ENCODE measurements at places on chromosomes 6 and 20.

DNA sequence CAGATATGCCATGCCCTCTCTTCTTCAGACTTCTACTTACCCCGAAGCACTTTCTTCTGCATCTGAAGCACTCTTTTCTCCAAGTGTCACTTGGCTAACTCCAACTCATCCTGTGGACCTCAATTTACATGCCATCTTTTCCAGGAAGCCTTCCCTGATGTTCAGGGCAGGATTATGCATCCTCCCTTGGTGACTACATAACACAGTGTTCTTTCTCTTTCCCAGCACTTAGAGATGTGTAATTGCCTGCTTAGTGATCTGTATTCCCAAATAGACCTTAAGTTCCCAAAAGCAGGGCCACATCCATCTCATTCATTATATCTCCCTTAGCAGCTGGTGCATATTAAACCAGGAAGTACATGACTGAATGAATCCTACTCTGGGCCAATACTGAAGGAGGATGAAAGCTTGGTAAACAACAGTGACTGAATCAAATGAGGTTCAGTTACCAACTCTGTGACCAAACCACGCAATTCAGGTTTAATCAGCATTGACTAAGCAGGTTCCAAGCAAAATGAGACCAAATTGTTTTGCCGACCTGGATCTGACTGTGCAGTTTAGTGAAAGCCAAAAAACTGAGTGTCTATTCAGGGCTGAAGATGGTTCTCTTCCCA, 121.4 kb upstream of the TCF21 start:
- no peak for DNase-seq

DNA sequence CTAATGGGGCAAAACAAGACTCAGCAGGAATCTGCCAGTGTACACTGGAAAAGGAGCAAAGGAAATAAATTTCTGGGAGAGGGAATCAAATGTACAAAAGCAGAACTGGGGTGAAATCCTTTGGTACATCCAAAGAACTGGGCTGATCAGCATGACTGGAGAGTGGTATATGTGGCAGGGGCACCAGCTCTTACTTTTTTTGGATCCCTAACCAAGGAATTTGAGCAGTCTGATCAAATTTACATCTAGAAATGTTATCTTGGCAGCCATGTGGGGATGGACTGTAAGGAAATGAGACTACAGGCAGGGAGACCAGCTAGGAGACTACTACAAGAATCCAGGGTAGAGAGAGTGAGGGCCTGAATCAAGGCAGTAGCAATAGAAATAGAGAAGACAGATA, 1.2 kb upstream of the ZSCAN31 start:
- no peak for DNase-seq

- DNase-seq, result no peak
Measured at GRCh38 chr6:13004601-13005000, 288.0 kb downstream of the PHACTR1 start.

DNA sequence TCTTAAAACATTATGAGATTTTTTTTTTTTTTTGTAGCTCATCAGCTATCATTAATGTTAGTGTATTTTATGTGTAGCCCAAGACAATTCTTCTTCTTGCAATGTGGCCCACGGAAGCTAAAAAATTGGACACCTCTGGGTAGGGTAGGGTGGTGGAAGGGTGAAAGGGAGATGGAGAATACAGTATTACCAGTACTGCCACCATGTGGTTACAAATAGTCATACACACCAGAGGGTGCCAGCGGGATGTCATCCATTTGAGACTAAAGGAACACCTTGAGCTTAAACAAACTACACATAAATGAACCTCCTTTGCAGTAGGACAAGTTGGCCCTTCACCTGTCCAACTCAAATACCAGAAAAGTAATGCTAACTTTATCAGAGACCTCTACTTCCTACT, 601.9 kb downstream of the HTR1B start:
- no peak for DNase-seq

GRCh38 chr6:8839626-8840025, 404.3 kb upstream of the SLC35B3 start:
- DNase-seq, result no peak

GRCh38 chr6:166848979-166849748, 107.2 kb downstream of the RNASET2 start:
- no peak for DNase-seq

DNA sequence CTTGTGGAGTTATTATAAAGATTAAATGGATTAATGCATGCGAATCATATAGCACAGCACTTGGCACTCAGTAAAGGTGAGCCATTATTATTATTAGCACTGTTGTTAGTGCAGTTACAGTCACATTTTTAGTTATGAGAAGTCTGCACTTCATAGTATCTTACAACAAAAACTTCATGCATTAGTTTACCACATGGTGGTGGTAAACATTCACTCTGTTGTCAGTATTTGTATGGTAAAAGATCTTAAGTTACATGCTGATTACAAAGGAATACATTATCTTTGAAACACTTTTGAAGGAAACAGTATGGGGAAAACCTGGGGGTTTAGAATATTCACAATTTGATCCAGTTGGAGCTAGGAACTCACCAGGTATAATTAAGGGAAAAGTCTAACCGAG, 20.8 kb downstream of the TMEM14A start:
- no peak for DNase-seq

GRCh38 chr20:24787071-24787470, 162.0 kb upstream of the CST7 start:
- no peak for DNase-seq

DNA sequence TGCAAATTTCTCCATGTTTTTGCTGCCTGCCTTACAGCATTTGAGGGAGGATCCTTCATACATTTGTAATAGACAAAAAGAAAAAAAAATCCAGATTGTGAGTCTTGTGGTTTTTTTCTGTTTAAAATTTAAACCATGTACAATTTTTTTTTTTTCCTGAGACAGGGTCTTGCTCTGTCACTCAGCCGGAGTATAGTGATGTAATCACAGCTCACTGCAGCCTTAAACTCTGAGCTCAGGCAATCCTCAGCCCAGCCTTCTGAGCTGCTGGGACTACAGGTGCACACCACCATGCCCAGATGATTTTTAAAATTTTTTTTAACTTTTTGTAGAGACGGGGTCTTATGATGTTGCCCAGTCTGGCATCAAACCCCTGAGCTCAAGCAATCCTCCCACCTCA, 97.0 kb downstream of the GCLC start:
- no peak for DNase-seq

- DNase-seq, result no peak
Measured at GRCh38 chr20:17870086-17870740, 98.4 kb downstream of the SNX5 start.

DNA sequence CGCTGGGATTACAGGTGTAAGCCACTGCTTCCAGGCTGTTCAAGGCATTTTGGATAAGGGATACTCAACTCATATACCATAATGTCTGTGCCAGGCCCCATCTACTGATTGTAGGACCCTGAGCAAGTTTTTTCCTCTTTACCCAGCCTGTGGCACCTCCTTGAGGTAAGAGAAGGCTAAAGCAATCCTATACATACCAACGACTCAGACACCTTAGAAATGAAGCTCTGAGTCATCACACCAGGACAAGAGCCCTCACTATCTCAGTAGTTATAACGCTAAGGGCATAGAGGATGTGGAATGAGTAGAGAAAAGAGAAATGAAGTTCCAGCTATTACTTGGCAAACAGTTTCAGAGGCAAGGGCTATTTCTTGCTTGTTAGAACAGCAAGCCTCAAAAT, 16.9 kb downstream of the NDRG3 start:
- peak; percentile 13 for DNase-seq

DNA sequence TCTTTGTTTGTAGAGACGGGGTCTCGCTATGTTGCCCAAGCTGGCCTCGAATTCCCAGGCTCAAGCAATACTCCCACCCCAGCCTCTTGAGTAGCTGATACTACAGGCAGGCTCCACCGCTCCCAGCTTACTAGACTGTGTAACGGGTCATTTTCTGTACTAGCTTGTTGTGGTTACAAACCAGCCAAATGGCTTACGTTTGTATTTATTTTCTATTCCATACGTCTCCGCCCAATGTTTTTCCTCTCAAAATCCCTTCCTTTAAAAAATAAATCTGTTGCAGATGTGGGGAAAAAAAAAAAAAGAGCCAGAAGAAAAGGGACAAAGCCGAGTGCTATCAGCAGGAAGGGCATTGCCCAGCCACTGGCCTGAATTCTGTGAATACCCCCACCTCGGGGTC, 41.6 kb downstream of the PRND start:
- DNase-seq, result no peak

- peak; percentile 18 for DNase-seq
Measured at GRCh38 chr6:1607516-1608221, 2.0 kb upstream of the FOXC1 start.

DNA sequence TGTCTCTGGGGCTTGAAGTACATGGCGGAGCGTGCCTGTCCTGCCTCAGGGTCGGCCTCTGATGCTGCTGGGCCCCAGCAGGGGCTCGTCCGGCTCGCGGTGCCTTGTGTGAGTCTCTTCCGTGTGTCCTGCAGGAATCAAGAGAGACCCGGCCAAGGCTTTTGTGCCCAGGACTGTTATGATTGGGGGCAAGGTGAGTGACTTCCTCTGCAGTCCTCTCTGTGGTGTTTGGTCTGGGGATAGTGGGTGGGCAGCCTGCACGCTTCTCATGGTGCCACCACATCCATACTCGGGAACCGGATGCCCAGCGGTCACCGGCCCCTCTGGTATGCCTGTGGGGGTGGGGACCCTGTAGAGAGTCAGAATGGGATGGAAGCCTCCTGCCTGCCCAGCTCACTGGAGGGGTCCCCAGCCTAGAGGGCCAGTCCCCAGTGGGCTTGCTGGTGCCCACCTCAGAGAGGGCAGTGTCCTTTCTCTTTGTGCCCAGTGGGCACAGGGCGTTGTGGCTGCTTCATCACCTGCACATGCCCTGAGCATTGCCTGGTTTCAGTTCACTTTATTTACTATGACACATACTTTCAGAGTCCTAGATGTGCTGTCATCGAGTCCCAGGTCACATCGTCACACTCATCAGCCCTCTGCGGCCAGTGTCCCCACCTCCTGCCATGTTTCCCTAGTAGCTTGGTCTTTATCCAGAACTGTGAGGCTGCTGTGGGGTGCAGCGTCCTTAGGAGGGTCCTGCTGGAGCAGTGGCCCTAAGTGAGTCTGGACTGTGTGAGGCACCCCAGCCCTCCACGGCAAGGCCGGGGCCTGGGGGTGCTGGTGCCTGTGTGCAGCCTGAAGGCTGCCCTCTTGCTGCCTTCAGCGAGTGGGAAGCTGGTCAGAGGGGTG, 40.7 kb downstream of the PYGB start:
- DNase-seq, result no peak

DNA sequence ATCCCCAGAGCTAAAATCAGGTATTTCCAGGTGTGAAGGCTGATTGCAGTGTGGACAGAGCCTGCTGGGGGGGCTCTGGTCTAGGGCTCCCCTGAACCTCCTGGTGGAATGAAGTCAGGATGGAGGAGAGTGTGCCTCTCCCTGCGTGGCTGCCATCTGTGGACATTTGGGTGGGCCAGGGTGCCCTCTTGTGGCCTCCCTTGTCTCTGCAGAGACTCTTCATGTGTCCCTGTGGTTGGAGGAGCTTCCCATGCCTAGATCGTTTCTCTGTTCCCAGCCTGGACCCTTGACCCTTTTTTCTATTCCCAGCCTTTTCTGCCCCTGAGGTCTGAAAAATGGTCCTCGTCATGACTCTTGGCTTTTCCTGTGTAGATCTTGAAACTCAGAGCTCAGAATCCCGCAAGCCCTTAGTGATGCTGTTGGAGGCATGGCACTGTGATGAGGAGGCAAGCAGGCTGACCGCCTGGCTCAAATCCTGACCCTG, 9.9 kb upstream of the PSMF1 start:
- peak; percentile 17 for DNase-seq

DNA sequence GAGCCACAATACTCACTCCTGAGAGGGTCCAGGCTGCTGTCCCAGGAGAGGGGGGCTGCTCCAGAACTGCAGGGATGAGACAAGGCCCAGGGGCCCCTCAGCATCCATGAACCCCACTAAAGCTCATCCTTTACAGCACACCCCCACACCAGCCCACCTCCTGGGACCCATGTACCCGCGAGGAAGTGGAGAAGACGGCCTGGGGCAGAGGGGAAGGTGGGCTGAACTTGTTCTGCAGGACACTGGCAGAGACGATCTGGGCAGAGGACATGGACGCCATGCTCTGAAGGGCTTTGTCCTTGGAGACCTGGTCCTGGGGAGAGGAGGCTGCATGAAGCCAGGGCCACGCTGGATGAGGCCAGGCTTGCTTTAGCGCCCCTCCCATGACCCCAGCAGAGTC, 10.1 kb downstream of the RPL10A start:
- DNase-seq, result no peak

GRCh38 chr6:3337521-3338350, 79.0 kb downstream of the PSMG4 start:
- DNase-seq, result no peak

DNA sequence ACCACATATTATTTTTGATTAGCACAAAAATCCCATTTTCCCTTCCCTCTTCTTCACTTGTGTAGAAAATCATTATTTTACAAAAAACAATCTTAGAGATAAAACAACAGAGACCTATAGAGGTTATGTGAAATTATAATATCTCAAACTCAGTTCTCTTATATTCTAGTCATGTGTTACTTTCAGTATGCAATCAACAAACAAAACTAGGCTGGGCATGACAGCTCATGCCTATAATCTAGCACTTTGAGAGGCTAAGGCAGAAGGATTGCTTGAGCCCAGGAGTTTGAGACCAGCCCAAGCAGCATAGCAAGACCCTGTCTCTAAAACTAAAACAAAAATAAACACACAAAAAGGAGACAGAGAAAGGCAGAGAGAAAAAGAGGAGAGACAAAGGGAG, 211.4 kb upstream of the SGK1 start:
- DNase-seq, result no peak

GRCh38 chr6:130675072-130675471, 152.1 kb upstream of the SMLR1 start:
- DNase-seq, result peak; percentile 78

DNA sequence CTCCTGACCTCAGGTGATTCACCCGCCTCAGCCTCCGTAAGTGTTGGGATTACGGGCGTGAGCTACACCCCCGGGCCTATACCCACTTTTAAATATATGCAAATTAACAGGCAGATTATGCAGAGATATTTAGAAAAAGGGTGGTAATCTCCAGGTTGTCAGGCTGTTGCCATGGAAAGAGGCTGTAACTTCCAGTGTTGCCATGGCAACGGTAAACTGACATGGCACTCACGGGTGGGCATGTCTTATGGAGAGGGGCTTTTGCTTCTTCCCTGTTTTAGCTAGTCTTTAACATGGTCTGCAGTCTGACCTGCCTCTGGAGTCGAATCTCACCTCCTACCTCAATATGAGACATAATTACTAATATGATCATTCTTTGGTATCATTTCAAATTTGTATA, 44.9 kb downstream of the ZNF334 start:
- no peak for DNase-seq

- DNase-seq, result peak; percentile 64
Measured at GRCh38 chr6:53718597-53719460, 53.3 kb upstream of the KLHL31 start.

- no peak for DNase-seq
Measured at GRCh38 chr6:148263961-148264360, 78.7 kb upstream of the SASH1 start.
